Stimulated activated CD4-positive, alpha-beta T cell treated with anti-CD3 and anti-CD28 coated beads, TNF-alpha, amount 100 ng/mL, for 1 hour (primary cell): ENCODE measurements at places on chromosomes 5 and 9.

- DNase-seq = no peak
Measured at GRCh38 chr9:132679946-132680625, 9.8 kb downstream of the GTF3C4 start.

GRCh38 chr9:9855177-9856078 is 757.4 kb downstream of the PTPRD start:
- DNase-seq = no peak

DNA sequence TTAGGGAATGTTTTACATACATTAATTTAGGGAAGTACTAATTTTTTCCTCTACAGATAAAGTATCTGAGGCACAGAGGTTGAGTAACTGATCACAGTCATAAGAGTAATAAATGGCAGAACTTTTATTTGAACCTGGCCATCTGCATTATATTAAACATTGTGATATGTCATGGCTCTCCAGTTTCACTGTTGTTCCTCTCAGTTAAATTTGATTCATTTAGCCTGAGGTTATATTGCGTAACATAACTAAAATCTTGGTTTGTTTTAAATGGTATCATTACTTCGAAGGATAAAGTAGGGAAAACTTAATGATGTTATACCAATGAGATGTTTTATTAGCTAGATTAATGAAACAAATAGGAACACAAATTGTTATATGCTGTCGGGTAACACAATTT is 284.4 kb downstream of the KDM4C start:
- DNase-seq = no peak

DNA sequence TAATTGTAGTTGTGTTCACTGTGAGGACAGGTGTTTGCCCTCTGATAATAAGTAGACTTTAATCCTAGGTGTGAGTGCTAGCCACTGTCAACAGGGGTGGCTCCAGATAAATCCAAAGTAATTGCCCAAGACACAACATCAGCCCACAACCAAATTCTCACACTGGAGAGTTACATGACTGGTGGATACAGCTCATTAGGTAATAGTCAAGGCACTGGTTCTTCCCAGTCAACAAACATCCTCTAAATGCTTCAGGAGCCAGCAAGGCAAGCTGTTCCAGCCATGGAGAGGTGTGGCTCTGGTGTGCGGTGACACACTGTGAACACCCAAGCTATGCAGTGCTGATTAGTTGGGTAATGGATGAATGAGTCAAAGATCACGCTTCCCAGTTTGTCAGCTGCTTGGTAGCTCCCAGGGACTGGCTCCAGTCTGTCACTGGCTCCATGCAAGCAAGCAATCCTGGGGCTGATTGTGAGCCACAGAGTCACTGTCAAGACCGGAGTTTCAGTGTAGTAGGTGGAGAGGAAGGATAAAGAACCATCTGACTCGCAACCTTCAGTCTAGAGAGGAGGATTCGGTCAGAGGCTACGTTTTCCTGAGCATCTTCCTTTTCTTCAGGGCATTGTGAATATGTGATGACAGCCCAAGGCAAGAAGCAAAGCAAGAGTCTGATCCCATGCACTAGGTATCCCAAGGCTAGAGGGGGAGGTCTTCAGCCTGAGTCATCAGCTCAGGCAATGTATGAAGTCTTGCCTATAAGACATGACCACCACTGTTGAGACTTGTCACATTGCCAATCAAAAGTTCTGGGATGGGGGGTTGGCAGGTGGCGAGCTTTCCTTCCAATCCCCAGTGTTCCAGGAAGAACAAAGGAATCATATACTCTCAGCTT is 63.1 kb downstream of the UGCG start:
- no peak for DNase-seq
